ENCODE measurements at places on chromosomes 4 and X.

DNA sequence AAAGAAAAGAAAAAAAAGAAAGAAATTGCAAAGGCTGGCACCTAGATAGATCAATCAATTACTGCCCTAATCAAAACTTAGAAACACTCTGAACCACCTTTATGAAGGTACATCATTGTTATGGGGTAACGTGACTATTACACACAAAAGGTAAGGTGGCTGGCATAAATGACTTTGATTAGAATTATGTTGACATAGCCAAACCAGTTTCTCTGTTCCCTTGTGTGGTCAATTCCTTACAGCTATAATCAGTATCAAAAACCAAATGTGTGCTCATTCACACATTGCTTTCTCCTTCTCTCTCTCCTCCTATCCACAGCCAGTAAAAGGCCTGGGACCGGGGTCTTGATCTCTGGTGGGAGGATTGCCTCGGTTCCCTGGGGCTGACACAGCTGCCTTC lies 48.7 kb downstream of the RHOH start:
- no peak for DNase-seq

DNA sequence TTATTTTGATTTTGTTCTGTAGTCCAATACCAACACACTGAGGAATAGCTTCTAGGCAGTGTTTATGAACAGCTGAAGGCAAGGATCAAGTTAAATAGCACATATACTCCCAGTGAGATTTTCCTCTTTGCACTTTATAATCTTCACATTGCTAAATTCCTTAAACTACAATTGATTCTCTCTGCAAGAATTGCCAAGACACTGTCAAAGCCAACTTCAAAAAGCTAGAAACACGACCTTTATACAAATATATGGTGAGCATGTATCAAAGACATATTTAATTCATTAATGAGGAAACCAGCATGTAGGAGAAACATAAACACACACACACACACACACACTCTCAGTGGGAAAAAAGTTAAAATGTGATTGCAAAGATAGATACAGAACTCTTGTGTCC lies 86.4 kb upstream of the FAM9C start:
- no peak for DNase-seq

GRCh38 chr4:132063829-132064228 lies 1085.3 kb upstream of the PCDH10 start:
- DNase-seq, result no peak

- no peak for DNase-seq
Measured at GRCh38 chr4:14247767-14248166, 620.2 kb upstream of the BOD1L1 start.

- DNase-seq, result no peak
Measured at GRCh38 chrX:67563469-67564448, 19.9 kb downstream of the AR start.

DNA sequence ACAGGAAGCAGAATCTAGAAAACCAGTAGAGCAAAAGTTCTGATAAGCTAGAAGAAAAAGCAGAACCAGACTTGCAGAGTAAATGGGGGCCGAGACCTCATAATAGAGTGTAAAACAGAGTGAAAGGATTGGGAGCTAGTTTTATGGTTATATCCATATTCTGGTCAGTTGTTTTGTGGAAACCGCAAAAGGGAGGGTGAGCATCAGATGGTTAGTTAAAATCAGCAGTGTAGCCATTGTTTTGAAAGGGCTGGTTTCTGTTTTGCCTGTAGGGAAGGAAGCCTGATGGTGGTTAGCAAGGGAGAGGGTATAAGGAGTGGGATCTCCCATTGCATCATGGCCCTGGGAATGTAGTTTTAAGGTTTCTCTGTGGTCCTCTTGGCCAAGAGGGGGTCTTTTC lies 17.2 kb upstream of the CCNI start:
- no peak for DNase-seq

DNA sequence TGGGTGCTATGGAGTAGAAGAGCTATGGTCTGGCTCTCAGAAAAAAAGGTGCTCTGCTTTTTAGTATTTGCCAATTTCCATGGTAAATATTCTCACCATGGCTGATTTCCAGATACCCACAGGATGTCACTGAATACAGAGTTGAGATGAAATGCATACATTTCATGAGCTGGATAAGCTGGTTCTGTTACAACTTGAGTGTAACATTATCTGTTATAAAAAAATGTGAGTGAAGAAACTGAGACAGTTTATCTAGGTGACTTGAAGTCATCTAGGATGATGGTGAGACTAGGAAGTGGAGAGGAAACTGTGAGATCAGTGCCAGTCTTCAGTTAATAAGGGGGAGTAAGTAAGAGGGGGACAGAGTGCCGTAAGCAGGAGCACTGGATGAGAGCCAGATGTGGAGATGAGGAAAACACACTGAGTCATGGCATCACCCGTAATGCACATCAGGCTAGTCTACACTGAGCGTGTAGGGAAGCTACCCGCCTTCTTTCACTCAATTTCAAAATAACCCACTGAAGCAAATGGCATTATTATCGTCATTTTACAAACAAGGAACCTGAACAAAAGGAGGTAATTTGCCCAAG lies 5.0 kb downstream of the HPSE start:
- no peak for DNase-seq

- no peak for DNase-seq
Measured at GRCh38 chr4:91427171-91427570, 876.6 kb upstream of the GRID2 start.

- DNase-seq, result no peak
Measured at GRCh38 chr4:37648084-37648817, 37.9 kb downstream of the RELL1 start.

DNA sequence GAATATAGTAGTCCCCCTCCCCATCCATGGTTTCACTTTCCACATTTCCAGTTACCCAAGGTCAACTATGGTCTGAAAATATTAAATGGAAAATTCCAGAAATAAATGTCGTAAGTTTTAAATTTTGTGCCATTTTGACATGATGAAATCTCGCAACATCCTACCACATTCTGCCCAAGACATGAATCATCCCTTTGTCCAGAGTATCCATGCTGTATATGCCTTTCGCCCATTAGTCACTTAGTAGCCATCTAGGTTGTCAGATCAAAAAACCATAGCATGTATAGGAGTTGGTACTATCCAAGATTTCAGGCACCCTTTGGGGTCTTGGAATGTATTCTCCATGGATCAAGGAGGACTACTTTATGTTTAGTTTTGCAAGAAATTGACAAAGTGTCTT lies 8.3 kb downstream of the PRRG1 start:
- DNase-seq, result no peak

- no peak for DNase-seq
Measured at GRCh38 chr4:150600812-150601445, 19.0 kb downstream of the MAB21L2 start.

GRCh38 chr4:10120943-10121567 lies 4.5 kb upstream of the WDR1 start:
- DNase-seq, result no peak

Data from activated CD4-positive, alpha-beta T cell treated with anti-CD3 and anti-CD28 coated beads, Interleukin-10, Interleukin-2, amounts not matched to agents 100 ng/mL and 50 ng/mL, durations not matched to agents 16 hours and 8 hours (primary cell).